Umbilical cord (tissue), 2 donors: ENCODE measurements at places on chromosomes 2 and 18. TPM values are rescaled to one million over a fixed set of nuclear protein-coding genes. Genes with fewer than 3 reads are reported as not detected.

Gene COBLL1
- 46.9 TPM for total RNA-seq

DNA sequence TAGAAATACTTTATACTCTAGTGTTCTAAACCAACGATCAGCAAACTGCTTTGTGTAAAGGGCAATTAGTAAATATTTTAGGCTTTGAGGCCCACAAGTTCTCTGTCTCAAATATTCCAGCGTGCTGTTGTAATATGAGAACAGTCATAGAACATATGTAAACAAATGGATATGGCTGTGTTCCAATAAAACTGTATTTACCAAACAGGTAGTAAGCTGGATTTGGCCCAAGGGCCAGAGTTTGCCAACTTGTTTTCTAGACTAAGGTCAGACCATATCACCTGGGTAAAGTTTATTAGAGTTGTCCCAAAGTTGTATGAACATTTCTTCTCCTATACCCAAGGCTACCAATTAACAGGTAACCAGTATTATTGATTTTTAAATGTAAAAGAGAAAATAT, 303.2 kb upstream of the MC4R start:
- no peak for DNase-seq

DNA sequence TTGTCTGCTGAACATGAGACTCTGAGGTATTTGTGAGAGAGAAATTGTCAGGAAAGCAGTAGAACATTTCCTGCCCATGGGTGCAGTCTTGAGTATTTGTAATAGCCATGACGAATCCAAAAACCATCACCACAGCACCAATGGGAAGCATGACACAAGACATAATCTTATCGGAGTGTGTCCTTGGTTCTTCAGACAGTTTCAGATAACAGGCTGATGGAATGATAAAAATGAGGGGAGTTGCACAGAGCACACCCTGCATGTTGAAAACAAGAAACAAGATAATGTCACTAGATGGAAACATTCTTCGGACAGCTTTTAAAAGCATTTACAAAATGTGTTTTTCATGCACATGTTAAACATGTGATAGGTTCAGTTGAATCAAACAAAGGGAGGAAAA, 56.9 kb downstream of the SLC38A11 start:
- DNase-seq, result peak; percentile 74

- DNase-seq, result no peak
Observed at GRCh38 chr2:181682026-181682789, 1.9 kb upstream of the NEUROD1 start.

Gene ZNF2
- total RNA-seq, result 2.9 TPM

DNA sequence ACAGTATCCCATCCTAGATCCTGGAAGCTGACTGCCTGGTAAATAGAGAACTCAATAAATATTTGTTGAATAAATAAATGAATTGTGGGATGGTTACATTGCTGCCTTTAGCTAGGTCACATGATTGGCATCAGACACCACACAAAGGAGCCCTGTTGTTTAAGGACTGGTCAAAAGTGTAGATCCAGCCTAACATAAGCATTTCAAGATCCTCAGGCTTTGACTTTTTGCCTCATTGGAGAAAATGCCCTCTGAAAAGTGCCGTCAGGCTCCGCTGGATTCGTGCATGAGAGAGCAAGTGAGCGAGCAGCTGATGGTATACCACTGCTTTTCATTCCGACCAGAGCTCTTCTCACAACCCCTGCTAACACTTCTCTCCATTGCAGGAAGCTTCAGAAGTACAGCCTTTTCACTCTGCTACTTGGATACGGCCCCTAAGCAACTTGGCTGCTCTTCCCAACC, 1.3 kb upstream of the ZNF24 start:
- DNase-seq, result peak; percentile 75

- no peak for DNase-seq
Observed at GRCh38 chr2:158586491-158586890, 129.7 kb downstream of the PKP4 start.

DNA sequence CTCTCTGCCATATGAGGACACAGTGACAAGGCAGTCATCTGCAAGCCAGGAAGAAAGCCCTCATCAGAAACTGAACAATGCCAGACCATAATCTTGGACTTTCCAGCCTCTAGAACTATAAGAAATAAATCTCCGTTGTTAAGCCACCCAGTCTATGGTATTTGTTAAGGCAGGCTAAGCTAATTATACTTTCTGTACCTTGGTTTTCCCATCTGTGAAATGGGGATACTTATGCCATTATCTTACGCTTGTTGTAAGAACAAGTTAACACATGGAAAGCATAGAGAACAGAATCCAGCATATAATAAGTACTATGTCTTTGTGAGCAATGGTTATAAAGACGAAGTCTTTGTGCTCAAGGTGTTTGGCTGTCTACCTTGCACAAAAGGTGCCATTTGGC, 8.3 kb upstream of the ADD2 start:
- DNase-seq, result no peak

Gene CYS1
- total RNA-seq, result 13.2 TPM

Gene CXCR1
- total RNA-seq, result 2.9 TPM

- DNase-seq, result no peak
Observed at GRCh38 chr2:147923846-147924245, 79.0 kb downstream of the ACVR2A start.

Gene CFC1
- total RNA-seq, result not detected

DNA sequence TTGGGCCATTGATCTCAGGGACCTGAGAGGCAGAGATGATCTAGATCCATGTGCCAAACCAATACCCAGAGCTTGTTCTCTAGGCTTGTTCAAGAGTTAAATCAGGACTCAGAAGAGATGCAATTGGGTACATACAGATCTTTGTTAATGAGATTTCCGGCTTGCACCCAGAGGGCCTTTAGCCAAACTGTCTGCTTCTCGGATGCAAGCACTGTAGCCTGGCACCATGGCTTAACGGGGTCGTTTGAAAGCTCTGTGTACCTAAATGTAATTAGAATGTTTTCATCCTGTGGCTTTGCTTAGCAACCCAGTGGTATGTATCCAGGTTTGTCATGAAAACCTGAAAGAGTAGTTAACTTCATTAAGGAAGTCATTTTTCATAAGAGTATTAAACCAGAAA, 94.2 kb downstream of the TPGS2 start:
- no peak for DNase-seq

DNA sequence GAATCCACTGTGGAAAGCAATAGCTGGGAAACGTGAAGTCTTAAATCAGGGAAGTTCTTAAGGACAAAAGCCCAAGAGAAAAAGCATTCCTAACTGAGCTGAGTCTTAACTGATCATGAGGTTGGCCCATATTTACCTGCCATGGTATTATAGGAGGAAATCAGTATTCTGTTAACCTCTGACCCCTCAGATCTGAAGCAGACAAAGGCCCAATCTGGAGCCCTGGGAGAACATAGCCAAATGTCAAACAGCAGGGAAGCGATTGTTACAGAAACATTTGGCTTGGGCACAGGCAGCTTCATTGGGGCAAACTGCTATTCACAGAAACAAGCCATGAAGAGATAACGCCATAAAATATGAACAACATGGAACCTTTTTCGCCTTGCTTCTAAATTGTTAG, 18.8 kb downstream of the EPHA4 start:
- DNase-seq, result no peak

GRCh38 chr18:41756141-41756540, 198.9 kb upstream of the PIK3C3 start:
- DNase-seq, result no peak

Gene CHRNA1
- total RNA-seq, result 3.9 TPM

- peak; percentile 67 for DNase-seq
Observed at GRCh38 chr2:190649798-190650390, 1.0 kb downstream of the NAB1 start.

DNA sequence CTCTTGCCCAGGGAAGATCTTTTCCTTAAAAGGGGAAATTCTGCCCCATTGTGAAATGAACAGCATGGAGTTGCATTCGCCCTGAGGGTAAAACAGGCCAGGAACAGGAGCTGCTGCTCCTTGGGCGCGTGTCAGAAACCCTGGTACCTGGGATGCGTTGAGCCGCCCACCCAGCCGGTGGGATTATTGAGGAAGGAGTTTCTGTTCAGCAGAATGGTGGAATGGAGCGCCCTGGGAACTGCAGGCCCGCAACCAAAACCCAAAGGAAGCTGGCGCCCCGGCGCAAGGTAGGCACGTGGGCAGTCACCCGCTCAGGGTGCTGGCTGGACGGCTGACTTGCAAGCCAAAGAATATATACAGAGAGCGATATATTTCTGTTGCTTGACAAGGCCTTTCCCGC, 73.5 kb downstream of the MTCL1 start:
- no peak for DNase-seq

GRCh38 chr2:32825291-32825712, 121.5 kb upstream of the LTBP1 start:
- peak; percentile 76 for DNase-seq

Gene SERPINB13
- total RNA-seq, result 8.7 TPM

- DNase-seq, result no peak
Observed at GRCh38 chr2:197427986-197428385, 6.8 kb downstream of the SF3B1 start.

Gene HTR2B
- total RNA-seq, result 1.2 TPM

Gene PRKAG3
- total RNA-seq, result not detected

- DNase-seq, result peak; percentile 47
Observed at GRCh38 chr2:71925268-71926088, 222.2 kb downstream of the CYP26B1 start.

GRCh38 chr18:65610939-65611338, 139.9 kb upstream of the CDH7 start:
- DNase-seq, result peak; percentile 24

GRCh38 chr2:208097801-208098200, 26.5 kb downstream of the CRYGD start:
- no peak for DNase-seq

Gene PTH2R
- total RNA-seq, result not detected

DNA sequence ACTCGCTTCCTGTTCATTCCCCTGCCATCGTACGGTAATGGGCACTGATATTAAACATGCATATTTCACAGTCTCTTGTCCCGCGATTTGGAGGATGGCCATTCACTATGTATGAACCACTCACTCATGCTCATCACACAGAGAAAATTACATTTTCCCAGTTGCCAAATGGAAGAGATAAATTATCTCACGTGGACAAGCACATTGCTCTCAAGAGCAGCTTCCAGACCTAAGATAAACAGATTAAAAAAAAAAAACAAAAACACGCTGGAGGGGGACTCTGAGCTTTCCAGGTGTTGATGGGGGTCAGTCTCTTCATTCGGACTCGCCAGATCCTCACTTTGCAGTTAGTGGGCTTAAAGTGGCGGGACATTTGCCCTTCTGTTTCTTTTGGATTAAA, 1.7 kb upstream of the MAPK4 start:
- DNase-seq, result no peak

Gene REG3G
- total RNA-seq, result 1.7 TPM

Gene KATNAL2
- total RNA-seq, result 2.9 TPM

DNA sequence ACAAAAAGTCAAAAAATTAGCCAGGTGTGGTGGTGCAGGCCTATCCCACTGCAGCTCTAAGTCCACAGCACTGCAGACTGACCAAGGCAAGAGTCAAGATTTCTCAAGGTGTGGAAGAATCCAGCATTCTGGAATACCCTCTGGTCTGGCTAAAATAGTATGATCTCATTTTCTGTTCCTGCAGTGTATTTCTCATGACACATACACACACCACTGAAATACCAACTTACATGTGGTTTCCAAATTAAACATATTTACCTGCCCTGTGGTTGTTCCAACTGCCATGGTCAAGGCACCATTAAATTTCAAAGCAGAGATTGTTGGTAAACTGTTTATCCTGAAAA, 30.9 kb downstream of the NOL10 start:
- DNase-seq, result no peak

DNA sequence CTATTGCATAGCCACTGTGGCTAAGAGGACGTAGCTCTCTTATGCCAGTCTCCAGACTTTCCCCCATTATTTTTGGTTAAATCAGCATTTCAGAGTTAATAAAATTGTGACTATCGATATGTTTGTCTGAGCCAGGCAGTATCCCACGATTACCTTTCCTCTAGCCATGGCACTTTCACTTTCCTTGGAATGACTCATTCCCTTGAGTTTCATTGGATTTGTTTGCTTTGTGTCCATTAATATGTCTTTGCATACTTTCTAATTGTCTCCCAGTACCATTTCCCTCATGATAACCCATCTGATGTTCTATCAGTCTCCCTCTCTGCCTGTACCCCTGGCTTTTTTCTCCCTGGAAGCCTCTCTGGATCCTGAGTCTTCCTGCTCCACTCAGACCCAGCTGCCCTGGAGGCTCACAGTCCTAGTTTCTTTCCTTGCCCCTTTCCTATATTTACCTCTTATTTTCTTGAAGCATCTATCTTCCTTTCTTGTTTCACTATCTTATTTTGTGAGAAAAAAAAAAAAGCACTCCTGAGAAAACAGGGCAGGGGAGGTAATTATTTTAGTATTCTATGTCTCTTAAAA, 126.1 kb downstream of the MTX2 start:
- DNase-seq, result no peak

DNA sequence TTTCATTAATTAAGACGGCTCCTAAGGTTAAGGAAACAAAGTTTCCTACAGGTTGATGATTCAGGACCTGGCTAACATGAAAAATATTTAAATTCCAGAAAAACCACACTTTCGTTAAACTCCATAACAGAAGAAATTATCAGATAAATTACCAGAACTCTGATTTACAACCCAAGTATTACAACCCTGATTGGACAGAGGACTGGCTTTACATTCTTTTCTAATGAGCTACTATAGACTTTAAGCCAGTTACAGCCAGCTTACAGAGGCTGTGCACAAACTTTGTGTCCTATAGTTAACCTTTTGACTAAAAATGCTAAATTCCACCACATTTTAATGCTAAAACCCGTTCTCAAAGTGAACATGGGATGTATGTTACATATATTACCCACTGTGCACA, 458.6 kb downstream of the KCNJ3 start:
- peak; percentile 54 for DNase-seq

Gene IL1F10
- 0.72 TPM for total RNA-seq

DNA sequence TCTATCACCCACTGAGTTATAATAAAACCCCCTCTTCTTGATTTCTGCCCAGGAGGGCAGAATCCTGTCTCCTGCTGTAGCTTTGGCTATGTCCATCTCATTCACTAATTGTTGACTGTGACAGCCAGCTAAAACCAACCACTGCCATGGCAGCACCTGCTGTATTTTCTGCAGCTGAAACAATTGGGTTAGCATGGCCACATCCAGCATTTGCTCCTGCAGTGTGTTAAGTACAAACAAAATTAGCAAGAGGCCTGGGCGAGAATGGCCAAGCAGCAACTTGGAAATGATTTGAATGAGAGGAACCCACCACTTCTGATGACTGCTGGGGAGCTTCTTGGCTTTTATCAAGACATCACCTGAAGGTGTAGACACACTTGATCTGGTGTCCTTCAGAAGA, 89.4 kb upstream of the LRRTM1 start:
- DNase-seq, result no peak
